Endothelial cell (in vitro differentiated cells): ENCODE measurements at places on chromosomes 12 and 14. TPM values are rescaled to one million over a fixed set of nuclear protein-coding genes. Genes with fewer than 3 reads are reported as not detected.

The SLC38A4 gene
- total RNA-seq, result not detected

DNA sequence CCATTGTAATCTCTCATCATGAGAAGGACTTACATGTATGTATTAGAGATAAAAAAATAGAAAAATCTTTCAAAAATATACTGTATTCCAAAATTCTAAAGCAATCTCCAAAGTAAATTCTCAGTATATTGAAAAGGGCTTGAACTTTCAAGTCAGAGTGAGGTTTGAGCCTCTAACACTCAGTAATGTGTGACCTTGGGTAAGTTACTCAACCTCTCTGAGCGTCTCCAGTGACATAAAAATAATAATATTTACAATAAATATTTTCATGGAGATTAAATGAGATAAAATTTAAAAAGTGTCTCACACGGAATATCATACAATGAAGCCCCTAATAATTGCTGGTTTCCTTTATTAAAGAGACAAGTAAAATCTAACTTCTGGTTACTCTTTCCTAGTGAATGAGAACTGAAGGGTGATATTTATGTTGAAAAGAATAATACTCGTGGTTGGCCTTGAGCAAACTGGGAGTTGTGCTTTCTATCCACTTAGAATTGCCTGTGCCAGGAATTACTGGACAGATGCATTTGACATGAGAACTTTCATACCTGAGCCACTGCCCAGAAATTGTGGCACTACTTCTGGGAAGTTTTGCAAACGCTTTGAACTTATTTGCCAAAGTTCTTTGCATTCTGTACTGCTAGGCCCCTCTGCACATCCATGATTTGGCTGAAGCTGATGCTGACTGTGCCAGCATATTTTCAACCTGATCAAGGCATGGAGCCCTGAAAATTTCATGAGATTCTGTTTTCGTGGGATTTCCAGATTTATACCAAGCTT is 933.7 kb downstream of the GALC start:
- DNase-seq, result no peak

GRCh38 chr12:114316076-114316475 is 89.9 kb downstream of the TBX5 start:
- no peak for DNase-seq

The FLRT2 gene
- 7.8 TPM for total RNA-seq

The SRRM4 gene
- 3.6 TPM for total RNA-seq

The KLRK1 gene
- not detected for total RNA-seq

- no peak for DNase-seq
These were observed 151.3 kb upstream of the DCN start for GRCh38 chr12:91333966-91334365.

- no peak for DNase-seq
These were observed 690.3 kb downstream of the TMEM121 start for GRCh38 chr14:106216679-106217078.

- no peak for DNase-seq
These were observed 489.1 kb upstream of the SYT1 start for GRCh38 chr12:78375461-78375860.

DNA sequence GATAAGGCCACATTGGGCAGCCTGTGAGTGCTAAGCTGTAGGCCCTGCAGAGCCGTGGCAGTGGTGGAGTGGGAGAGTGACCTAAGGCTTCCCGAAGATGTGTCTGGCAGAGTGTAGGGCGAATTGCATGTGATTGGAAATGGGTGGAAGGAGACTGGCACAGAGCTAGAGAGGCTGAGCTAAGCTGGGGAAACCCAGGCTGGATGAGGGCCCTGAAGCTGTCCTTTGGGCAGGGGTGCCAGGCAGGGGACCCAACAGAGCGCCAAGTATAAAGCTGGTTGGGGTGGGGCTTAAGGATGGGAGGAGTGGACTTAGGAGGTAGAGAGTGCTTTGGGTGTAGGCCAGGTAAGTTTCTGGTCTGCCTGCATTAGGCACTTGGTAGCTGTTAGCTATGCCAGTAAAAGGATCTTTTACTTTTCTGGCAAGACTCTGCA is 47.9 kb downstream of the WDR20 start:
- DNase-seq, result no peak

DNA sequence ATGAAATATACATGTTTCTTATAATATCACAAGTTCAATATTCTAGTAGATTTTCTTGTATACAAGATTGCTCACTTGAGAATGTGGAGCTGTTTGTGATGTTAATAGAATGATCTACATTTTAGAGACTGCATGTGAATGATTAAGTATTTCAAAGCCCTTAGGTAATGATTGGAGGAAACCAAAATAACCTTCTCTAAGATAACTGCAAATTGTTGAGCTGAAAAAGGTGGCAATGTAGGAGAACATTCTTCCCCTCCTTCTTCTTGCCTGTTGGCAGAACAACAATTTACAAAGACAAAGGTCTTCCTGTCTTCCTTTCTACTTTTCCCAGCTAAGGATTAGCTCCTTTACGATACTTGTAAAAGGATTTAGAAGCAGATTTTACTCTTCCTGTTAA is 2.0 kb upstream of the CLEC6A start:
- no peak for DNase-seq

- DNase-seq, result no peak
These were observed 293.6 kb downstream of the AKAP6 start for GRCh38 chr14:32622742-32623141.

- no peak for DNase-seq
These were observed 1402.0 kb upstream of the SEL1L start for GRCh38 chr14:82935691-82936090.

DNA sequence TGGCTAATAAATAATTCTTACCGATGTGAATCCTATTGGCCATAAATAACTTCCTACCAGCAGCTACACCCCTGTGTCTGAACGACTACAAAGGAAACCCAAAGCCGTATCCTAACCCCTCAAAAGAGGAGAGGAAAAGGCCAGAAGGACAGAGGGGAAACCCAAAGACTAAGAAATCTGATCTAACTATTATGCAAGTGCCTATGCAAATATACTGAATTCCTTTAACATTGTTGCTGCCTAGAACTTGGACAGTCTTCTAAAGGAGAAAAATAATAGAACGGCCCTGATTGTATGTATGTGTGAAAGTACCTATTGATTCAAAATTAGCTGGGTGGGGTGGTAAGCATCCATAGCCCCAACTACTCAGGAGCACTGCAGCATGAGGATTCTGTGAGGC is 997 bp downstream of the PLEKHG7 start:
- no peak for DNase-seq

GRCh38 chr12:83172866-83173649 is 486.4 kb downstream of the TMTC2 start:
- no peak for DNase-seq

GRCh38 chr14:94054936-94055335 is 26.1 kb downstream of the DDX24 start:
- no peak for DNase-seq

The MTHFD1 gene
- 43.7 TPM for total RNA-seq

GRCh38 chr14:86782092-86782580 is 1210.8 kb downstream of the GALC start:
- no peak for DNase-seq

GRCh38 chr12:10395390-10395998 is 5.7 kb upstream of the KLRK1 start:
- no peak for DNase-seq

GRCh38 chr14:30296931-30297405 is 262.0 kb upstream of the G2E3 start:
- no peak for DNase-seq

The TESPA1 gene
- 0.95 TPM for total RNA-seq

GRCh38 chr12:4118017-4118510 is 155.5 kb upstream of the CCND2 start:
- DNase-seq, result no peak

DNA sequence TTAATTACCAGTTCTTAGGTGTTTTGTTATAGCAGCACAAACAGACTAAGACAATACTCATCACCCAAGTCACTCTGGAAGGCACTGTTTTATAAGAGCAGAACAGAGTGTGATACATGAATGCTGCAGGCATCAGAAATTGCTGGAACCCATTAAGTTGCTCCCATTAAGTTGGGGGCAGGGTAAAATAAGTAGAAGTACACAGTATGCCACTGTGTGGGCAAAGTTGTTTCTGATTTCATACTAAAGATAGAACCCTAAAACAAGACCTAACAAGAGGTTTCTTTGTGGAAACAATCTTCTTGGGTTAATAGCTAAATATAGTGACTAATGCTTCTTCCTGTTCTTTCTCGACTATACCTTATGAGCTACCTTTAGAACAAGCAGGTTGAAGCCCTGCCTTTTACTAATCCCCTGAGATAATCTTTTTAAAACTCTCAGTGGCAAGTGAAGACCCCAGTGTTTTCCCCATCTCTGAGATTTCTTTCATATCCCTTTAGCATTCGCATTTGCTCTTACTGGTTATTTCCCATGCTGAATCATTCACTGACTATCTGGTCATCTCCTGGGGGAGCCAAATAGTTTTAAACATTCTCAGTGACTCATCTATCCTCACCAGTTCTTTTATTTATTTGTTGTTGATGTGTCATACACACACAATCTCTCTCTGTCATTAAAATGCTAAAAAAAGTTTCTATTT is 52.3 kb downstream of the SOCS2 start:
- no peak for DNase-seq

- DNase-seq, result no peak
These were observed 116.2 kb upstream of the TMEM260 start for GRCh38 chr14:56463271-56463890.

DNA sequence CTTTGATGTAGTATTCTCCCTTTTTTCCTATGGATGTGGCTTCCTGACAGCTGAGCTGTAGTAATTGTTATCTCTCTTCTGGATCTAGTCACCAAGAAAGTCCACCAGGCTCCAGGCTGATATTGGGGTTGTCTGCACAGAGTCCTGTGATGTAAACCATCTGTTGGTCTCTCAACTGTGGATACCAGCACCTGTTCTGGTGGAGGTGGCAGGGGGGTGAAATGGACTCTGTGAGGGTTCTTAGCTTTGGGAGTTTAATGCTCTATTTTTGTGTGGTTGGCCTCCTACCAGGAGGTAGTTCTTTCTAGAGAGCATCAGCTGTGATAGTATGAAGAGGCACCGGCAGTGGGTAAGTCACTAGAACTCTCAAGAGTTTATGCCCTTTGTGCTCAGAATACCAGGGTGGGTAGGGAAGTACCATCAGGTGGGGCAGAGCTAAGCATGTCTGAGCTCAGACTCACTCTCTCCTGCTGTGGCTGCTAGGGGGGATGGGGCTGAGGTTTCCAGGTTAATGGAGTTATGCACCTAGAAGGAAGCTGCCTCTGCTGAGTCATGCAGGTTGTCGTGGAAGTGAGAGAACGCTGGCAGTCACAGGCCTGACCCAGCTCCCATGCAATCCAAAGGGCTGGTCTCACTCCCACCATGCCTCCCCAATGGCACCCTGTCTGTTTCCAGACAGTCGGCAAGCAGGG is 3.0 kb upstream of the TAS2R14 start:
- no peak for DNase-seq

- no peak for DNase-seq
These were observed 63.1 kb upstream of the GPR68 start for GRCh38 chr14:91307652-91308051.

The GPR84 gene
- 0.41 TPM for total RNA-seq

DNA sequence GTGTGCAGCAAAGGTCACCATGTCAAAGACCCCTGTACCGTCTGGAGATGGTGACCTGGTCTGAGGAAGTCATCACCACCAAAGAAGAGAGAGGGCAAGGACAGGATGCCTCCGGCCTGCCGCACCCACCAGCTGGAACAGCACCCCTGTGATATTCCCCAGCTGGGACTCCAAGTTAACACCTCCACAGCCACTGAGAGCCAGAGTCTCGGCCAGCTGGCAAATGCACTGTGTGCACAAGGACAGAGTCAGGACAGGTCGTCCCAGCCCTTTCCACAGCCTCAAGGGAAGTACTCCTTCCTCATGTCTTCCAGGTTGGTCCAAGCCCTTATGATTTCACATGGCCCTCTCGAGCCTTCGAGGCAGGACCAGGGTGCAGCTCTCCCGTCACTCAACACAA is 19.3 kb upstream of the FKBP4 start:
- DNase-seq, result no peak

DNA sequence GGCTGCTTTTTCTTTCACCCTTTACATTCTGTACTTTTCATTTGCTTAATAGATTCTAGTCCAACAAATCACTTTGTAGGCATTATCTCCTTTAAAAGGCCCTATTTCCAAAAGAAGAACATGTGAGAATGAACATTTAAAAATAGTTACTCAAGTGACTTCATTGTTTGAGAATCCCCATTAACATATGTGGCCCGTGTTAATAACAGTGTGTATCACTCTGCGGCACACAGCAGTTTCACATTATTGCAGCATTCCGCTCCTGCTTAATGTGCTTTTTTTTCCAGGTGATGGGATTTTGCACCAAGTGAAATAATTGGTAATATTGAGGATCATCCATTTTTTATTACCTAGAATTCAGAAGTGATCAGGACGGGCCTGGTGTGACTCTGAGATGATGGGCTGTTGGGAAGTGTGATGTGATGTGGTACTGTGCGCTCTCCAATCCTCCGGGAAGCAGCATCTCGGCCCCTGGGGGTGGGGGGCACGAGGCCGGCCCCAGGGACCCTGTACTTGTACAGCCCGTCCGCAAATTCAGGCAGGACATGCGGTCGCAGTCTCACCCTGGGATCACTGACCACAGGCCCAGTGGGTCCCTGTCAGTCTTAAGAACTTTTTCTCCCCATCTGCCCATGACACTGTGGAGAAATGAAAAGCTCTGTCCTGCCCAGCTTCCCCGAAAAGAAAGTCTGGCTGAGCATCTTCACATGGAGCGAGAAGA is 32.9 kb downstream of the SLC15A4 start:
- no peak for DNase-seq

DNA sequence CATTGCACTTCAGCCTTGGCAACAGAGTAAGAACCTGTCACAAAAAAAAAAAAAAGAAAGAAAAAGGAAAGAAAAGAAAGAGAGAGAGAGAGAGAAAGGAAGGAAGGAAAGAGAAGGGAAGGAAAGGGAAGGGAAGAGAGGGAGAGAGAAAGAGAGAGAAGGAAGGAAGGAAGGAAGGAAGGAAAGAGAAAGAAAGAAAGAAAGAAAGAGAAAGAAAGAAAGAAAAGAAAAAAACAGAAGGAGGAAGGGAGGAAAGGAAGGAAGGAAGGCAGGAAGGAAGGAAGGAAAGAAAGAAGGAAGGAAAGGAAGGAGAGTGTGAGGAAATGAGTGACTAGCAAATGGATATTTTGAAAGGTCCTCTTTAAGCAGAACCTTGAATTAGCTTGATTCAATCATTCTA is 13.3 kb upstream of the CMAS start:
- DNase-seq, result no peak

The SYT1 gene
- 13.0 TPM for total RNA-seq

- DNase-seq, result no peak
These were observed 57.1 kb downstream of the SPTLC2 start for GRCh38 chr14:77559381-77559780.

The OR4E1 gene
- total RNA-seq, result not detected

The IL23A gene
- total RNA-seq, result 0.80 TPM

DNA sequence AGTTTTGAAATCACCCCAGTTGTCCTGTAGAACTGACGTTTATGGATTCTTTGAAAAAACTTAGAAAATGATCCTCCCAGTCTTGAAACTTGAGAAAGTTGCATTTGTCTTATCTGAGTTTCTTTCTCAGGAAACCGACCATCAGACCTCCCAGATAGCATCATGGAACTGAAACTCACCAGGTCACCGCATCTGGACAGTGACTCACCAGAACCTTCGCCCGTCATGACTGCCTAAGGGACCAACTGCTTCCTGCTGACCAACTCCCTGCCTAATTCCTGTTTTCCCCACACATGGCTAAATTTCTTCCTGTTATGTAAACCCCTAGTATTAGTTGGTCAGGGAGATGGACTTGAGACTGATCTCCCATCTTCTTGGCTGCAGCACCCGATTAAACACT is 175.7 kb downstream of the RIMBP2 start:
- no peak for DNase-seq

GRCh38 chr14:58805605-58806409 is 168.0 kb downstream of the DACT1 start:
- no peak for DNase-seq

The CACNA2D4 gene
- total RNA-seq, result 0.28 TPM
